ENCODE measurements at places on chromosomes 2 and 18. TPM values are rescaled to one million over a fixed set of nuclear protein-coding genes. Genes with fewer than 3 reads are reported as not detected.

DNA sequence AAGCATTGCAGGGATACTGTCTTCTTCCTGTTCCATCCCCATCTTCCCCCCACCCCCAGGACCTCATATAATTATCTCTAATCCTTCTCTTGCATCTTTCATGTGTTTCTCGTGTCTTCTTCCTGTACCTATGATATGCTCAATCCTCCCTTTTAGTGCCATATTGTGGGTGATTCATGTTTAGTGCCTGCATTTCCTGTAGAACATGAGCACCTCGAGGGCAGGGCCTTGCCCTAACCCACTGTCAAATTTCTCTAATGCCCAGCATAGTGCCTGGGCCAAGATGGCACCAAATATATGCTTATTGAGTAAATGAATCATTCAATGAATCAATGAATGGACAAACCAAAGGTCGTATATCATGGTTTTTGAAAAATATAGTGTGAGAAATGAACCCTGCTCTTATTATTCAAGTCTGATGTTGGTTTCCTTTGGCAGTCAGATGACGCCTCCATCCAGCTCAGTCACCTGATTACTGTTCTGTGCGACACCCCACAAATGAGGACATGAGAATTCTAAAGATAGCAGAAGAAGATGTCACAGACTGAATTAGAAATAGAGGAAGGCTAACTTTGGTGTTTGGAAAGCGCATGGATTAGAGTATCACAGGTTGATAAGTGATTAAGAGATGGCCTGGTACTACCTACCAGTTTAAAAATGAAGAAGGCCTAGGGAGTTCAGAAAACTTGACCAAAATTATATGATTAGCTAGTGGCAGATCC lies 278.4 kb downstream of the PRKCE start:
- DNase-seq = no peak

The CAVIN2 gene
- not detected for total RNA-seq

- no peak for DNase-seq
Observed at GRCh38 chr2:124339709-124340108, 314.6 kb downstream of the CNTNAP5 start.

The OR6B3 gene
- not detected for total RNA-seq

- no peak for DNase-seq
Observed at GRCh38 chr2:25606892-25607291, 66.5 kb downstream of the DTNB start.
